ENCODE measurements at places on chromosomes 7 and 10. TPM values are rescaled to one million over a fixed set of nuclear protein-coding genes. Genes with fewer than 3 reads are reported as not detected.
A peak's percentile ranks its signal among the peaks of the same experiment; 100 is the strongest.

GRCh38 chr10:120278069-120278468 is 179.0 kb upstream of the PLPP4 start:
- no peaks in the 10 kb centered on the region for H3K27me3 ChIP-seq
- H3K27ac ChIP-seq: no peak overlapping the region
- H3K4me1 ChIP-seq: no peaks in the 10 kb centered on the region
- H3K36me3 ChIP-seq: no peaks in the 10 kb centered on the region
- H3K4me3 ChIP-seq: no peak overlapping the region

- no peak for DNase-seq
- no peaks in the 10 kb centered on the region for H3K27me3 ChIP-seq
- no peaks in the 10 kb centered on the region for H3K36me3 ChIP-seq
- H3K4me1 ChIP-seq: no peaks in the 10 kb centered on the region
- H3K4me3 ChIP-seq: no peak overlapping the region
Observed at GRCh38 chr7:45638916-45639315, 64.7 kb downstream of the ADCY1 start.

DNA sequence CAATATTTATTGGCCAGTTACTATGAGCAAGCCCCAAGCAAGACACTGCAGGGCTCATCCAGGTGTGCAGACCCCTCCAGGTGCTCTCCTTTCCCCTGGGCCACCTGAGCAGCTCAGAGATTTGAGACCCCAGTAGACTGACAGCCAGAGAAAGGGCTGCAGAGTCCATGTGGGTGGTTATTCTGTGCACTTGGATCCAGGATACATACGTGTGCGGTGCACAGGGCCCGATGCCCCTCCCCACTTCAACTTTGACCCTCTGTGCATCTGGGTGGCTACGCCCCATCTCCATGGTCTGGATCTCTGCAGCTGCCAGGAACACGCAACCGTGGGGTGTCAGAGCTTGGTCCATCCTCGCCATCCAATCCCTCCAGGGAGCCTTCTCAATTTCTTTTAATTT is 72.9 kb downstream of the MKI67 start:
- H3K4me1 ChIP-seq: no peaks in the 10 kb centered on the region
- DNase-seq: no peak
- no peak overlapping the region for H3K27ac ChIP-seq

GRCh38 chr10:103040418-103040817 is 122.3 kb downstream of the CNNM2 start:
- no peak overlapping the region for H3K4me3 ChIP-seq
- H3K36me3 ChIP-seq: no peaks in the 10 kb centered on the region
- H3K27me3 ChIP-seq: no peaks in the 10 kb centered on the region

DNA sequence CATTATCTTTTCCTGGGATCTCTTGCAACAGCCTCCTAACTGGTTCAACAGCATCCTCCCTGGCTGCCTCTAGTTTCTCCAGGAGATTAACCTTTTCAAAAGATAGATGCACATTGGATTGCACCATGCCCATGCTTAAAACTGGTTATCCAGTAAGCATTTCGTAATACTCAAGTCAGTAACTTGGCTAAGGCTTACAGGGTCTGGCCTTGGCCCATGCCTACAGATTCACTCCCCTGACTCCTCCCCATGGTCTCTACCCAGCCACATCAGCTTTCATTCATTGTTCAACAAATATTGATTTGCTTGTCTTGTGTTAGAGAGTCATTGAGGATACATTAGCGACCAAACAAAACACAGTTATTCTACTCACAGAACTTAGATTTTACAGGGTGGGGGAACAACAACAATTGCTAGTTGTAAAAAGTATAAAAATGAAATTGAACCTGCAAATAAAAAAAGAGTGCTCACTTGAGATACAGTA is 1.8 kb upstream of the KIF20B start:
- no peaks in the 10 kb centered on the region for H3K27me3 ChIP-seq
- no peak overlapping the region for H3K27ac ChIP-seq
- peak; percentile 50 for DNase-seq
- H3K4me3 ChIP-seq: no peak overlapping the region
- no peaks in the 10 kb centered on the region for H3K36me3 ChIP-seq

GRCh38 chr10:101566333-101567164 is 21.5 kb downstream of the POLL start:
- H3K36me3 ChIP-seq: no peaks in the 10 kb centered on the region
- H3K4me1 ChIP-seq: peaks cover 6% of the 10 kb centered on the region
- no peak overlapping the region for H3K27ac ChIP-seq
- H3K27me3 ChIP-seq: no peaks in the 10 kb centered on the region
- DNase-seq: no peak
- 0 out of 2 replicates have a peak overlapping the region, but pooled peaks have one; percentile 8 for H3K4me3 ChIP-seq

GRCh38 chr7:29826530-29826822 is 20.2 kb downstream of the WIPF3 start:
- peaks cover 1% of the 10 kb centered on the region for H3K27me3 ChIP-seq
- no peaks in the 10 kb centered on the region for H3K36me3 ChIP-seq
- H3K4me1 ChIP-seq: no peaks in the 10 kb centered on the region
- no peak overlapping the region for H3K27ac ChIP-seq
- H3K4me3 ChIP-seq: no peak overlapping the region

DNA sequence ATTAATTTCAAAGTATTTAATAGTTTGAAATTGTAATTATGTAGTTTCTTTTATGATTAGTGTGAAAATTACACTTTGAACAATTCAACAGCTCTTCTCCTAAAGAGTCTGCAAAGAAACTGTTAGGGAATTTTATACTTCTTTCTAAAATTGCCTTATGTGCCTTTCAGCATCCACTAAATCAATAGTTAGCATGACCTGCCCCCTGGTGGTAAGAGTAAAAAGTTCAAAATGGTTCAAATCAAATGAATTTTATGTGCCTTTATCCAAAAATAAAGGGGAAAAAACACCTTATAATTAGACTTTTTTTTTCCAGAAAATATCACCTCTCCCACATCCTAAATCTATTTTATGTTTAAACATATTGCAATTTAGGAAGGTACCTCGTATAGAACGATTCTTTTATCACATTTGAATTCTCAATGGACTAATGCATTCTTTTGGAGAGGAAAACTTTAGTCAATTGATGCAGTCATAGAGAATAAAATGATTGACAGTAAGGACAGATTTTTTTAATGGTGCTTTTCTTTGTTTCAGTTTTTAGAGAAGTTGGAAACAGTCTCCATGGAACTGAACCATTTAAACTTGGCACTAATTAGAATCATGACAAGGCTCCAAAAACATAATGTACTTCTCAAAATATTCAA is 163.7 kb downstream of the SEMA3D start:
- no peak for DNase-seq
- H3K27ac ChIP-seq: no peak overlapping the region
- H3K36me3 ChIP-seq: no peaks in the 10 kb centered on the region
- H3K4me1 ChIP-seq: no peaks in the 10 kb centered on the region

DNA sequence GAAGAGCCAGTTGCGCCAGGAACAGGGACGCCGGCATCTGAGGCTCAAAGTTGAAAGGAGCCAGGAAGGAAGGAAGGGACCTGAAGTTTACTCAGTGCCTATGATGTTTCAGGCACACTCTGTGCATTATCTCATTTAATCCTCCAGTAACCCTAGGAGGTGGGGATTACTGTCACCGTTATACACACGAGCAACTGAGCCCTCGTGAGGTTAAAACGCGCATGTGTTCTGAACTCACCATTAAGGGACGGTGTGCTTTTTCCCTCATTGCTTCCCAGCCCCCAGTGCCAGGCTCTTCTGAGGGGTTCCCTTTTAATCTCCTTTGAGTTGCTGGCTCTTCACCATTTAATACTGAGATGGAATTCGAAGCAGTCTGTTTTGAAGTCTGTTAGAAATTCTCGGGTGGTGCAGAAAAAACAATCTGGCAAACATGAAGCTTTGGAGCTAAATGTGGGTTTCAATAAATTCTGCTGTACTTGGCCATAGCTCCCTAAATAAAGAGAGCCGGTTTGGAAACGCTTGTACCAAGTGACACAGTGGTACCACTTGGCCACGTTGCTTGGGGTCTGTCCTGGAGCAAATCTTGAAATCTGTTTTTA is 102.2 kb downstream of the TAX1BP1 start:
- DNase-seq: no peak
- no peaks in the 10 kb centered on the region for H3K27me3 ChIP-seq
- peaks cover 11% of the 10 kb centered on the region for H3K4me1 ChIP-seq
- H3K4me3 ChIP-seq: no peak overlapping the region

GRCh38 chr7:36456548-36456947 is 66.9 kb downstream of the ANLN start:
- H3K27me3 ChIP-seq: no peaks in the 10 kb centered on the region
- DNase-seq: no peak
- peak overlapping the region; percentile 42 for H3K27ac ChIP-seq
- peaks cover 55% of the 10 kb centered on the region for H3K4me1 ChIP-seq

GRCh38 chr7:73885975-73886798 is 25.2 kb downstream of the TMEM270 start:
- H3K4me1 ChIP-seq: peaks cover 8% of the 10 kb centered on the region
- DNase-seq: no peak
- H3K4me3 ChIP-seq: no peak overlapping the region
- H3K27me3 ChIP-seq: no peaks in the 10 kb centered on the region
- H3K27ac ChIP-seq: no peak overlapping the region

- DNase-seq: no peak
- no peak overlapping the region for H3K27ac ChIP-seq
- peaks cover 2% of the 10 kb centered on the region for H3K4me1 ChIP-seq
Observed at GRCh38 chr10:77325233-77325537, 312.4 kb downstream of the KCNMA1 start.

GRCh38 chr10:102090772-102091171 is 25.6 kb downstream of the HPS6 start:
- no peak overlapping the region for H3K27ac ChIP-seq
- H3K27me3 ChIP-seq: no peaks in the 10 kb centered on the region
- DNase-seq: no peak
- no peak overlapping the region for H3K4me3 ChIP-seq

GRCh38 chr10:62044566-62044965 is 143.1 kb downstream of the ARID5B start:
- DNase-seq: no peak
- peaks cover 4% of the 10 kb centered on the region for H3K36me3 ChIP-seq
- H3K4me3 ChIP-seq: no peak overlapping the region
- no peaks in the 10 kb centered on the region for H3K27me3 ChIP-seq
- peak overlapping the region; percentile 79 for H3K27ac ChIP-seq
- peaks cover 92% of the 10 kb centered on the region for H3K4me1 ChIP-seq

- no peak for DNase-seq
- H3K36me3 ChIP-seq: no peaks in the 10 kb centered on the region
- H3K27me3 ChIP-seq: no peaks in the 10 kb centered on the region
- no peak overlapping the region for H3K4me3 ChIP-seq
Observed at GRCh38 chr10:128048819-128049210, 77.4 kb downstream of the MKI67 start.

DNA sequence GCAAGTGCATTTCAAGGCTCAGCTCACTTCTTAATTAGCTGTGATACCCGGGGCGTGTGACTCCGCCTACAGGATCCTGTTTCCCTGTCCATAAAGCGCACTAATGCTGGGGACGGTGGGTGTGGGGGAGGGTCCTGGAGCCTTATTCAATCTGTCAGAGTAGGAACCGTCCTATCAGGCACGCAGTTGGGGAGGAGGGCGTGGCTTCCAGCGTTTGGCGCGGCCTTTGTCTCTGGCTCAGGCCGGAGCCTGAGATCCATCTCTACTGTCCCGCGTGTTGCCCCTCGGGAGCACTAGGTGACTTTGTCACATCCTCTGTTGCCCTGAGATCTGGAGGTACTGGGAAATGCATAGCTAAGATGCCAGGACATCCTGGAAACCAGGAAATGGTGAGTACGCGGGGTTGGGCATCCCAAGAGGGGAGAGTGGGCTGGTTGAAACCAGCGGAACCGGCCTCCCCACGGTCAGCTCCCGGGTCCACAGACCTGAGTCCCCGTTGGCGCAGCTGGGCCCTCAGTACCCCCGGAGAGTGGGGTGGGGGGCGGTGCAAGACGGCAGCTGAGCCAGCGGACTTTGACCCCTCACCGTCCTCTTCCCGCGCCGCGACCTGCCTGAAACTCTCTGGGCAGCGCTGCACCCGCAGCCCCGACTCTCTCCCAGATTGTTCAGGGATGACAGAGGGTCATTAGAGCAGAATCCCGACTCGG is 104.4 kb upstream of the ZNF92 start:
- no peak overlapping the region for H3K27ac ChIP-seq
- no peaks in the 10 kb centered on the region for H3K27me3 ChIP-seq

- no peak overlapping the region for H3K27ac ChIP-seq
- 0 out of 2 replicates have a peak, but pooled peaks cover 6% of the 10 kb centered on the region for H3K4me1 ChIP-seq
- H3K4me3 ChIP-seq: no peak overlapping the region
Observed at GRCh38 chr10:76939933-76940468, 697.6 kb downstream of the KCNMA1 start.

- DNase-seq: no peak
- no peaks in the 10 kb centered on the region for H3K36me3 ChIP-seq
- H3K27ac ChIP-seq: no peak overlapping the region
- H3K4me3 ChIP-seq: no peak overlapping the region
- no peaks in the 10 kb centered on the region for H3K4me1 ChIP-seq
Observed at GRCh38 chr7:39924122-39924521, 25.9 kb upstream of the CDK13 start.

DNA sequence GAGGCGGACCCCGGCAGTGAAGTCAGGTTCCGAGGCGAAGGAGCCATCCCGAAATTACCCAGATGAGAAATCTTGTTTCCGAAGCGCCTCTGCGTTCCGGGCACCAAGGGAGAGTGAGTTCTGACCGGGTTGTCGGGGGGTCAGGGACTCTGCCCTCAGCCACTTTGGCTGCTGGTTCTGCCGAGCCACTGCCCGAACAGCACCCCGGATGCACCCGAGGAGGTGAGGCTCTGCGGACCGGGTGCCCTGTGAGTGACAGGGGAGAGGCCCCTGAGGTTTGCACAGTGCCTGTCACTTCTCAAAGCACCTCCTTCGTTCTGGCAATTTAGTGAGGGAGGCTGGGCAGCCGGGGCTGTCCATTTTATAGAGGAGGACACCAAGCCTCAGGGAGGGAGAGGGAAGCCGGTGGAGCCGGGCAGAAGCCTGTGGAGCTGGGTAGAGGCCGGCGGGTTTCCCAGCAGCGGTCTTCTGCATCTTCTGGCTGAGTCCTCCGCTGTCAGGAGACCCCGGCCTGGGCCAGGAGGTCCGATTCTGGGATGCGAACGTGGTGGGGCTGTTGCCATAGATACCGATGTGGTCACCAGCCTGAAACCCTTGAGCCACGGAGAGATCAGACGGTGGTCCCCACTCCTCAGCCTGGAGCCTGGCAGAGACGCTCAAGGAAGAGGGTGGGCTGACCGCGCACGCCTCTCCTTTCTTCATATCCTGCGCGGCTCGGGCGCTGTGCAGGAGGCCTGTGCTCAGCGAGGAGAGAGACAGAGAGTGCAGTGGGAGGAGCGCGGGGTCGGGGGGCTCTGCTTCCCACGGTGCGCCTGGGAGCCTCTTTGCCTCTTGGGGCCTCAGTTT is 18.9 kb upstream of the SHH start:
- no peaks in the 10 kb centered on the region for H3K27me3 ChIP-seq
- no peaks in the 10 kb centered on the region for H3K36me3 ChIP-seq

The GDF10 gene
- total RNA-seq: not detected

The MCM10 gene
- 62.6 TPM for total RNA-seq

The CCL26 gene
- total RNA-seq: not detected

The GRID2IP gene
- 0.65 TPM for total RNA-seq

The NEUROD6 gene
- not detected for total RNA-seq

The HOXA5 gene
- total RNA-seq: 4.9 TPM

The NDUFB8 gene
- total RNA-seq: 255 TPM
